Temporal lobe (tissue), 4 donors: ENCODE measurements at places on chromosomes 2 and 18. TPM values are rescaled to one million over a fixed set of nuclear protein-coding genes. Genes with fewer than 3 reads are reported as not detected.

Gene CABYR
- total RNA-seq, result 13.0 TPM

Gene OTX1
- total RNA-seq, result 3.4 TPM

Gene CRYBA2
- not detected for total RNA-seq

Gene ASIC4
- total RNA-seq, result 3.4 TPM

Gene SERPINB11
- not detected for total RNA-seq

Gene ASXL3
- 91.7 TPM for total RNA-seq

Gene RTP5
- 5.2 TPM for total RNA-seq

Gene DNER
- total RNA-seq, result 75.7 TPM

Gene KCNG3
- 0.49 TPM for total RNA-seq

Gene CLHC1
- total RNA-seq, result 41.6 TPM

Gene IL1R1
- total RNA-seq, result 0.74 TPM

Gene CRYGC
- not detected for total RNA-seq

Gene RETSAT
- 10.3 TPM for total RNA-seq

Gene KCNF1
- 17.2 TPM for total RNA-seq

Gene ST6GAL2
- 76.0 TPM for total RNA-seq

Gene CDK15
- total RNA-seq, result under 0.01 TPM

Gene GAREM2
- 10.6 TPM for total RNA-seq

Gene PLCD4
- 0.25 TPM for total RNA-seq

Gene TXNDC2
- under 0.01 TPM for total RNA-seq

Gene LCT
- not detected for total RNA-seq

Gene RND3
- 116 TPM for total RNA-seq

Gene AGXT
- total RNA-seq, result not detected

Gene ATG4B
- 38.4 TPM for total RNA-seq

Gene CNTNAP5
- total RNA-seq, result 26.6 TPM

Gene C2orf66
- total RNA-seq, result 0.25 TPM

Gene RALB
- total RNA-seq, result 31.0 TPM

Gene LIMS3
- 1.2 TPM for total RNA-seq

Gene PSMG2
- total RNA-seq, result 45.0 TPM

Gene TNFAIP6
- total RNA-seq, result 0.25 TPM

Gene ZEB2
- total RNA-seq, result 283 TPM

Gene GCG
- total RNA-seq, result 0.49 TPM
